ENCODE measurements at places on chromosomes 1 and 21.

GRCh38 chr1:32998064-32998463 lies 33.5 kb upstream of the RNF19B start:
- DNase-seq: no peak

DNA sequence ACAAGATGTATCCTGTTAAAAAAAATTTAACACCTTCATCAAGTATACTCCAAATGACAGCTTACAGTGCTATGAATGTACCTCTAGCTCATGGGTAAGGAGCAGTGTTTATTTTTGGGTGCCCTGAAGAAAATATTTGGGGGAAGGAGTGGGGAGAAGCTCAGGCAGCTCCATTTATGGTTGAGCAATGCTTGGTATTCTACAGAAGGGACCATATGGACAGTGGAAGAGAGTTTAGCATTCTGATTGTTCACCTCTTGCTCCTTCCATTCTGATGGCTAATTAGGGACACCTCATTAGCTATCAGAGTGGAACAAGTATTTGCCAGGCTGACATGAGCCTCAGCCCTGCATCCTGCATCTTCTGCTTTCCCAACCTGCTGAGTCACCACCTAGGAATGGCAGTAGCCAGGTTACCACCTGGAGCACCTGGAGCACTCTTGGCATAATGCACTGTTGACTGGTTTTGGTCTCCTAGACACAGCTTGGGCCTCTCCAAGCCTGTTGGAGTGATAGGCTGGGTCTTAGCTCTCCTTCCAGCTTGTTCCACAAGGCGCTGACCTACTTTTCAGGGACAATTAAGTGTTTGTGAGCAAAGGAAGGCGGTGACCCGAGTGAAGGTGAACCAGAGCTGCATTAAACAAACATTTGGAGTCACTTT lies 62.0 kb upstream of the MACF1 start:
- no peak for DNase-seq

GRCh38 chr1:211349741-211350140 lies 23.1 kb downstream of the TRAF5 start:
- DNase-seq: no peak

DNA sequence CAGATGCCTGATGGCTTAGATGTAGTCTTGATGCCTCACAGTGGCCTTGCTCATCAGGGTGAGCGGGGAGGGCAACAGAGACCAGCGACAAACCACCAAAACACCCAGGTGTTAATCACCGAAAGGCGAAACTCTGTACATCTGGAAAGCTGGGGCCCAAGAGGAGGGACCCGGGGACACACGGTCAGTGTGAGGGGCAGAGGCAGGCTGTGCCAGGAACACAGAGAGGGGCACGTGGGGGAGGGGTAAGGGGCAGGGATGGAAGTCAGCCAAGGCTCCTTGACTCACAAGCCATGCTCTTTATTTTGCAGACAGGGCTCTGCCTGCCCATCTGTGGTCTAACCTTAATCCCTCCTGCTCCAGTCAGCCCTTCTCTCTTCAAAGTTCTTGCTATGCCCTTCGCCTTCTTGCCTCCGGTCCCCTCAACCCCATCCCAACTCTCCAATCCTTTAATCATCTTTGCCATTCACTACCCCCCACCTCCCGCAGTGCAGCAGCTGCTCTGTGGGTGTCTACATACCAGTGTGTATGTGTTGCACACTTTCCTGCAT lies 4.3 kb downstream of the MEF2D start:
- DNase-seq: no peak

DNA sequence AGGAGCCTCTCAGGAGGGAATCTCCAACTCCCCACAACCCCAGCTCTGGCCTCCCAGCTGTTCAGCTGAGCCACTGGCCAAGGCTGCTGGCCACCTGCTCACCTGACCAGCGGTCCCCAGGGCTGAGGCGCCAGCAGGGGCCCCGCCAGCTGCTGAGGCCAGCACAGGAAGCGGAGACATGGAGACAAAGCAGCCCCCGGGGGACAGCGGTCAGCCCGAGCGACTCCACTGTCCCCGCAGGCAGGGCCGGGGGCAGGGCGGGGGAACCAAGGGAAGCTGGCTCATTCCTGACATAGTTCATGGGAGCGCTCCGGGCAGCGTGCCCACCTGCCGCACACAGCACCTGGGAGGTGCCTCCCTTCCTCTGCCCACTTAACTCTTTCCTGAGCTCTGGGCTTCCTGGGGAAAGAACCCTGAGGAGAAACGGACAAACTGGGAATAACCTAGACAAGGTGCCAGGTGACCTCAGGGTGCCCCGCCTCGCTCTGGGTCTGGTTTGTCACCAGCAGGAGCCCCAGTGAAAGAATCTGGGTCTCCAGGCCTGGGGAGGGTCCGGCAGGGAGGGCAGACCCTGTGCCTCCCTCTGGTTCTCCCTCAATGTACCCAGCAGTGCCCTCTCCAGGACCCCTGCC lies 10.7 kb downstream of the EPHA2 start:
- DNase-seq: no peak

DNA sequence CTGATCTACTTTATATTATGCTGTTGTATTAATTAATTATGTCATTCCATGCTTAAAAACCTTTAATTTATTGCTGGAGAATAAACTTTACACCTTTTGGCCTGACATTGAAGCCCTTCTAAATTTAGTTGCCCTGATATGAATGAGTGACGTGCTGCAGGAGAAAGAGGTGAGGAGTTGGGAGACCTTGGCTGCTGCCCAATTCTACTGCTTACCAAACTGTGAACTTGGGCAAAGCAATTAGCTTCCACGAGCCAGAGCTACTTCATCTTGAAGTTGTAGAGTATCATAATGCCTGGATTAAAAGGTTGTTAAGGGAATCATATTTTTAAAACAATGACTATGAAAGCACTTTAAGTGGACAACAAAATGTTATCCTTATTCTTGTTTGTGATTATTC lies 126.8 kb upstream of the DEPDC1 start:
- no peak for DNase-seq

GRCh38 chr1:210465150-210465549 lies 136.4 kb downstream of the HHAT start:
- DNase-seq: no peak

GRCh38 chr1:33147997-33148314 lies 33.9 kb downstream of the TRIM62 start:
- no peak for DNase-seq

- no peak for DNase-seq
Measured at GRCh38 chr1:240496941-240497340, 115.0 kb downstream of the GREM2 start.

- DNase-seq: no peak
Measured at GRCh38 chr1:17687145-17687544, 68.0 kb upstream of the ACTL8 start.

GRCh38 chr1:25500694-25501093 lies 42.7 kb upstream of the LDLRAP1 start:
- no peak for DNase-seq

- DNase-seq: no peak
Measured at GRCh38 chr1:151819976-151820623, 11.5 kb downstream of the RORC start.

- DNase-seq: no peak
Measured at GRCh38 chr1:240074908-240075307, 16.8 kb upstream of the FMN2 start.

DNA sequence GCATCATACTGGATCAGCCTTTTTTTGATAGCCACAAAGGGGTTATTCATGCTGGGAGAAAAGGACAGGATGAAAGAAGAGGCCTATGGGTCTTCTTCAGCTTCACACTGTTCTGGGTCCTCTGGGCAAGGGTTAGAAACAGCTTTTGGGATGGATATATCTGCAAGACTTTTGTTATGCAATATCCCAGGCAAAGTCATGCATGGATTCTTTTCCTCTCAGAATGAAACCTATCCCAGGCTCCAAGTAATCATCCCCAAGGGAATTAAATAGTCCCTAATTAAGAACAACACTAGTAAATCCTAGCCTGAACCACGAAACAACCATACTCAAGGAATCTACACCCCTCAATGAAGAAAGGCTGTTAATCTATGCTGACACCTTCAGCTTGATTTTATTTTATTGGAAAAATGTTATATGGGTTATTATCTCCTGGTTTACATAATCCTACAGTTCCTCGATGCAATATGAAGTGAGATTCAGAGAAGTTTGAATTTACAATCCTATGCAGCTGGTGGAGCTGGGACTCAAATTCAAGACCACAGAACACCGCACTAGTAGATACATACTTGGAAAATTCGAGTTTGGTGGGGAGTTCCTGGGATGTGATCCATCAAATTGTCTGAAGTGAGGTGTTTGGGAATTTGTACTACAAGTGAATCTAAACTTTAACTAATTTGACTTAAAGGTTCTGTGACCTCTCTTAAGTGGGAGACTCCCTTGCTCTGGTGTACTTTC lies 338.6 kb downstream of the TBX15 start:
- no peak for DNase-seq

GRCh38 chr21:27424601-27425000 lies 457.7 kb upstream of the ADAMTS5 start:
- DNase-seq: no peak

- DNase-seq: no peak
Measured at GRCh38 chr1:244196571-244197285, 145.6 kb downstream of the ZBTB18 start.

- DNase-seq: no peak
Measured at GRCh38 chr1:108045460-108045859, 80.5 kb upstream of the VAV3 start.

- DNase-seq: no peak
Measured at GRCh38 chr1:166884040-166884642, 8.1 kb upstream of the TADA1 start.

DNA sequence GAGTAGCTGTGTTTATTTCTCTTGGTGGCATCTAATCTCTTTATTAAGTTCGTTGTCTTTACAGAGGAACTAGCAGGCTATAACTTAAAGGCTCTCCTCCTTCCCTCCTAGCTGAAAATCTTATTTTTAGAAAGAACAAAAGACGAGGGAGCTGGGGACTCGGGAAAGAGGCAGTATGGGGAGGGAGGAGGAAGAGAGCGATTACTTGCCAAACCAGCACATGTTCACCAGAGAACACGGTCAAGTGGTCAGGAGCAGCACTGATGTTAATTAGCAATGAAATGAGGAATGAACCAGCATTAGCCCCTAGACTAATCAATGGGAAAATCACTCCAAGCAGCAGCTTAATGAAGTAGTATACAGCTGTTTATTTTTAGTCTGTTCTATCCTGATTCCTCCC lies 171.3 kb upstream of the ESRRG start:
- DNase-seq: no peak

- DNase-seq: no peak
Measured at GRCh38 chr1:145999321-146000024, 3.1 kb upstream of the TXNIP start.

DNA sequence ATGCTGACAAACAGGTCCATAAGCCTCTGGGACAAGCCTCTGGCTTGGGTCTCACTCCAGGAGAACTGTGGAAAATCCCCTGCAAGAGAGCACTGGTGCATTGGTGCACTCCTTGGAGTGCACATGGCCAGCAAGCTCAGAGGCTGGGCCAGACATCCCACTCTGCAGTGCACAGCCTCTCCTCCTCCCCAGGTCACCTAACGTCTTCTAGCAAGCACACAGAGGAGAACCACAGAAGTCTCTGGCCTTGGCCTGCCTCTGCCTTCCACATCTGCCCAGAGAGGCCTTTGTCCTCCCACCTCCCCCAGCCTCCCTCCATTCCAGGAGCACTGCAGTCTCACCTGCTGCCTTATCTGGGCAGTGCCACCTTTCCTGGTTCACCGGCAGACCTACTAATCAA lies 4.2 kb downstream of the PGLYRP3 start:
- DNase-seq: no peak

DNA sequence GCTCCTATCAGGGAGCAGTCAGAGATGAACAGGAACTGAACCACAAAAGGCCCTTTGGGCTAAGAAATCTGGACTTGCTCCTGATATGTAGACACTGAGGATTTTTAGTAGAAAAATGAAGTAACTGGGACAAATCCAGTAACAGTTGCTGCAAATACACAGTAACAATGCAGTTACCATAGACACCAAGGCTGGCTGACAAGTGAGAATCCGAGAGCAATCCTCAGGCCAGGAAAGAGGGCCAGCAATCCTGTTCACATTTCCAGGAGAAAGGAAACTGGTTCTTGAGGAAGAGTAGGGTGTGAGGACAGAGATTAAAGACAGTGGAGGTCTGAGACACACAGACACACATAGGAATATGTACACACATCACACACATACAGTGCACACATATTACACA lies 9.3 kb upstream of the LORICRIN start:
- no peak for DNase-seq

- no peak for DNase-seq
Measured at GRCh38 chr1:156643778-156644092, 1.8 kb downstream of the BCAN start.

- DNase-seq: no peak
Measured at GRCh38 chr1:86419277-86419903, 4.6 kb upstream of the CLCA2 start.

DNA sequence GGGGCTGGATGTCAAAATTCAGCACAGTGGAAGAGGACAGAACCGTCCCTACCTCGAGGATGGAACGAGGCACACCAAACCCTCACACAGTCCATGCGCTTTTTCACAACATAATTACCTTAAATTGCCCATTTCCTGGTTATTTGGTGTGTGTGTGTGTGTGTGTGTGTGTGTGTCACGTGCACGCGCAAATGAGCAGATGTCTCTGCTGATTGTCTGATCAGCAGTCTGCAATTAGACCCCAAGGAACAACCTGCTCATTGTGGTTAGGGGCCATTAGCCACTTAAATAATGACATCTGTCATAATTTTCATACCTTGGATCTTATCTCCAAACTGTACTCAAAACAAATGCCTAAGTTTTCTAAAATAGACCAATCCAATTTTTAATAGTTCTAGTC lies 23.2 kb downstream of the AVPR1B start:
- DNase-seq: peak; percentile 58

DNA sequence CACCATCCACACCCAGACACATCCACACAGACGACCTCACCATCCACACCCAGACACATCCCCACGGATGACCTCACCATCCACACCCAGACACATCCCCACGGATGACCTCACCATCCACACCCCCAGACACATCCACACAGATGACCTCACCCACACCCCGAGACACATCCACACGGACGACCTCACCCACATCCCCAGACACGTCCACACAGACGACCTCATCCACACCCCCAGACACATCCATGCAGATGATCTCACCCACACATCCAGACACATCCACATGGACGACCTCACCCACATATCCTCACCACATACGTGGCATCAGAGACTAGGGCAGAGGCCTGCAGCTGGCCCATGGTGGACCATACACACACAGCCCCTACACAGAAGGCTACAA lies 14.7 kb upstream of the FABP3 start:
- DNase-seq: no peak

GRCh38 chr1:28266920-28267322 lies 7.6 kb downstream of the SESN2 start:
- no peak for DNase-seq

GRCh38 chr1:154747740-154748404 lies 122.2 kb downstream of the KCNN3 start:
- peak; percentile 86 for DNase-seq
